ENCODE measurements at places on chromosomes 7 and 10.

DNA sequence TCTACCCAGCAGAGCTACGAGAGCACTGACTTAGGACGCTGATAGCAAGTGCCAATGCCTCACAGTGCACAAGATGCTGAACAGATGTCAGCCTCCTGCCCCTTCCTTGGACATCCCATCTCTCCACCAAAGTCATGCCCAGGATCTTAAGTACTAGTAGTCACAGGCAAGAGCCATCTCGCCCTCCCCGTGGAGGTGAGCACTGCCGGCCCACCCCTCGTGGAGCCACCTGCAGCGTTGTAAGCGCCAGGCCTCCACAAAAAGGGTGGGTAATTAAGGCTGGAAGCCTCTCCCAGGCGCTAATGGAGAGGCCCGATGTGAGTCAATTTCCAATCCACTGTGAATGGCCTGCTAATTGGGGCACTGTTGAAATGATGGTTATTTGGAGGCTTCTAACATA lies 156.2 kb downstream of the GRID1 start:
- no peak for DNase-seq

DNA sequence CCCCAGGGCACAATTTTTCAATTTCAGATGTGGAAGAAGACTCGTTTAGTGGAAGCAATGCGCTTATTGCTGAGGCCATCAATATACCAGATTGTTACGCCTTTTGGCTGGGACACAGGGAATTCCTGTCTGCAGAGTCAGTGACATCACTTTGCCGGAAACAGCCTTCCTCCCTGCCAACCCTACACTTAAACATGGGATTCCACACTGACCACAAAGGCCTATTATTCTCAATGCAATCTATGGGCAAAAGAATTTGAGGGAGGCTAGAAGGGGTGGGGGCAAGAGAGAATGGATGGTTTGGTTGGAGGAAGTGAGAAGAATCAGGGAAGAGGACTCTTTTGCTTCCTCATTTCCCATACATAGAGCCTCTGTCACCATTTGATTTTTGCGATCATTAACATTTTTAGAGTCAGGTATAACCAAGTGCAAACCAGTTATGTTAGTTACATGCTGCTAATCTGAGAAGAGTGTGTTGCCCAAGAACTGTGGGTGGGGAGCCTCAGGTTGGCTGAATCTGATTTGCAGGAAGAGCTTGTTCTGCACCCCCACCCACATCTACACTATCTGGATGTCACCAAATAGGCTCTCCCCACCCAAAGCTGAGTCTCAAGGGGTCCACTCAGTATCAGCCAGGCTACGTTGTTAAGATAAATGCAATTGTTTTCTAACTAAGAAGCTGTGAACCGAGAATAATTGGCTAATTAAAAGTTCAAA lies 58.2 kb downstream of the ENTPD1 start:
- DNase-seq: peak; percentile 43

GRCh38 chr10:62964026-62964425 lies 147.9 kb upstream of the EGR2 start:
- DNase-seq: no peak

- no peak for DNase-seq
Measured at GRCh38 chr7:135980665-135981180, 3.6 kb upstream of the MTPN start.

DNA sequence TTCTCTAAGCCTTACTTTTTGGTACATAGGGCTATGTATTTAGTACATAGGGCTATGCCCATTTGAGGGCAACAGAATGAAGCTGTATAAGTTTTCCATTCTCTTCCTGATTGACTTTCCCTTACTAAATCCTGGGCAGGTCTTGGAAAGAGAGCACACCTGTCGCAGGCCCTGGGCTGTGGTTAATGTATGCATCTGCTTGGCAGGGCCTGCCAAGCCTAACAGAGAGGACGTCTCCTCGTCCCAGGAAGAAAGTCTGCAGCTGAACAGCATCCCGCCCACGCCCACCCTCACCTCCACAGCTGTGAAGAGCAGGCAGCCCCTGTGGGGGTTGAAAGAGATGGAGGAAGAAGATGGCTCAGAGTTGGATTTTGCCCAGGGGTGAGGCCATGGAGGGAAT lies 8.9 kb upstream of the PVRIG start:
- DNase-seq: no peak

- no peak for DNase-seq
Measured at GRCh38 chr7:16599860-16600259, 45.7 kb downstream of the ANKMY2 start.

GRCh38 chr10:33653584-33654367 lies 319.3 kb upstream of the NRP1 start:
- DNase-seq: no peak

DNA sequence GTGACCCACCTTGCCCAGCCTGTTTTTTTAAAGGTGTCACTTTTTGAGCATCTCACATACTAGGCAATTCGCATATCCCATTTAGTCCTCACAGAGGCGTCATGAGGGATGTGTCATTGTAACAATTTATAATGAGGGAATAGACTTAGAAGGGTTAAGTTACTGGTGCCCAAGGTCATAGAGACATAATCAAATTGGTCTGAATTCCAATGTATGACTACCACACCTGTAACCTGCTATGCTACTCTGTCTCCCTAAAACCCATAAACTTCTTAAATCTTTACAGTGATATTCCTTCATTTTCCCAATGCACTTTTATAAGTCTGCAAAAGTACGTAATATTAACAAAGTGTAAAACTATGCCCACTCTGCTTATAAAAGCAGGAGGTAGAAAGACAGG lies 7.1 kb downstream of the ZMYND11 start:
- no peak for DNase-seq

DNA sequence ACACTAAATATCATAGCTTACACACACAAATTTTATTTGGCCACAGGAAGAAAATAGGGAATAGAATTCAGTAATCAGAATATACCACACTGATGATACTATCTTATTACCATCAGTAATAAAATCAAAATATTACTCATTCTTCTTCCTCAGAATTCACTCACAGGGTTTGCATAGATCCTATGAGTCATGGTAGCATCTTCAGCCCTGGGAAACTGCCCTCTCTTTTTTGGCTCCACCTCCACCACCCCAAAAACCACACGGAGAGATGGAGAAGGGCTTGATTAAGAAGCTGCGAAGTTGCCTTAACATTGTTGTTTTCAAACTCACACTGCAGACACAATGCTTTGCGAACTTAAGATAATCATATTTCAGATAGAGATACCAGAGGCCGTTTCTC lies 154.1 kb upstream of the AHR start:
- DNase-seq: no peak

- DNase-seq: no peak
Measured at GRCh38 chr10:77892021-77892739, 34.4 kb downstream of the DLG5 start.

DNA sequence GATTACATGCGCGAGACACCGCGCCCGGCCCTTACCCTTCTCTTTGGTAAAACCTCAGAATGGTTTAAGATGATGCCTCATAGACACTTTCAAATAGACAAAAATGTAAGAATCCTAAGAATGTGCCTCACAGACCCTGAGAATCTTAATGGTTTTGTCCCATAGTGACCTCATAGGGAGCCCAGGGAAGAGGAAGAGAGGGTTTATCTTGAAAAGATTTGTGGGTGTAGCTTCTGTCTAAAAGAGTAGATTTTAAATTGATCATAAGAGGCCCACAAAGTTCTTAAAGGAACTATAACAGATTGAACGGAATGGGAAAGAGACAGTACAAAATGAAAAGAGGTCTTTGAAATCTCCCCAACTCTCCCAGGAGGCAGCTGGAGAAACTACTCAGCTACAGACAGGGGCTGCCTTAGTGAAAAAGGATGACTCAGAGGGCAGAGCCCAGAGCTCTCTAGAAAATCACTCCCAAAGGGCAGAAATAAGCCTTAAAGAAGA lies 220.6 kb downstream of the ADRA2A start:
- no peak for DNase-seq

DNA sequence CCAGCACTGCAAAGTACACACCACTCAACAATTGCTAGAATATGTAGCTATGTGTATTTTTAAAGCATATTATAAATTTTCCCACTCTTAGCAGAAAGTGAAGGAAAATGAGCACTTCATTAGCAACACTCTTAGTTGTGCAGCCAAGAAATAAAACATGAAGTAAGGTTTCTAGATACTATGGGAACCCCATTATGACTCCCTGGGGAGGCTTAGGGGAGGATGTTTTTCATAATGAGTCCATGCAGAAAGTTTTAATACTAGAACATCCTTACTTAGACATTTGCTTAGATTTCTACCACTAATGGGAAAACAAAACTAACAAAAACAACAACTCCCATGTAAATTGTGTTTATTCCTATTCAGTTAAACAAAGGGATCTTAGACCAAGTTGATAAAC lies 148.4 kb upstream of the HDAC9 start:
- DNase-seq: no peak

GRCh38 chr10:125260260-125260659 lies 99.9 kb upstream of the CTBP2 start:
- DNase-seq: no peak

GRCh38 chr10:28593811-28594210 lies 60.9 kb downstream of the WAC start:
- no peak for DNase-seq

DNA sequence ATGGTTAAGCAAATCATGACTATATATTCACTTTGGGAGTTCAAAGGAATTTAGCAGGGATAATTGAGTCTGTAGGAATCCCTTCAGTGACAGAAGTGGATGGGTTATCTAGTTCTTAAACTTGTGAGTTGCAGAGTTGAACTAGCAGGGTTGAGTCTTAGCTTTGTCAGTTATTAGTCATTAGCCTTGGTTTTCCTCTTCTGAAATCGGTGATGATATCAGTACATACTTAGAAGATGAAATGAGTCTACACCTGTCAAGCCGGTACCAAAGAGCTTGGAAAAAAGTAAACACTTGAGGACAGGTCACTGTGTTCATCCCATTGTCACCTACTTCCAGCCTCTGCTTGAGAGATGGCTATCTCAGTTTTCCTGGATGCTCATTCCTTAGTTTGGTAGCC lies 73.5 kb downstream of the BUB3 start:
- DNase-seq: no peak

- DNase-seq: no peak
Measured at GRCh38 chr7:108089381-108089780, 40.8 kb downstream of the LAMB4 start.

GRCh38 chr7:117220836-117221235 lies 102.0 kb downstream of the WNT2 start:
- no peak for DNase-seq
